ENCODE measurements at places on chromosomes 16 and 17.

DNA sequence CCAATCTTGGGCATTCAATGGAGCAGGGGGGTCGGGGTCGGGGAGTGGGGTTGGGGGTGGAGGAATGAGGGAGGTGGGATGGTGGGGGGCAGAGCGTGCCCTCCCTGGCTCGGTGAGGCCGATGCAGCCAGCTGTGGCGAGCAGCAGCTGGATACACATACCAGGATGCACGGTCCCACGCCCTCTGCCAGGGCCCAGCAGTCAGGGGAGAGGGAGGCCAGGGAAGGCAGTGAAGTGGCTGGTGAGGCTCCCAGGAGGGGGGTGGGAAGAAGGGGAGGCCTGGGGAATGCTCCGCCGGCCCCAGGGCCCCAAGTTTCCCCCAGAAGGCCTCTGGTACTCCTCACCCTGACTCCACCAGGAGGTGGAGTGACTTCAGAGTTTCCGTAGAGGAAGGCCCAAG, 77.6 kb upstream of the LHX1 start:
- DNase-seq = no peak

DNA sequence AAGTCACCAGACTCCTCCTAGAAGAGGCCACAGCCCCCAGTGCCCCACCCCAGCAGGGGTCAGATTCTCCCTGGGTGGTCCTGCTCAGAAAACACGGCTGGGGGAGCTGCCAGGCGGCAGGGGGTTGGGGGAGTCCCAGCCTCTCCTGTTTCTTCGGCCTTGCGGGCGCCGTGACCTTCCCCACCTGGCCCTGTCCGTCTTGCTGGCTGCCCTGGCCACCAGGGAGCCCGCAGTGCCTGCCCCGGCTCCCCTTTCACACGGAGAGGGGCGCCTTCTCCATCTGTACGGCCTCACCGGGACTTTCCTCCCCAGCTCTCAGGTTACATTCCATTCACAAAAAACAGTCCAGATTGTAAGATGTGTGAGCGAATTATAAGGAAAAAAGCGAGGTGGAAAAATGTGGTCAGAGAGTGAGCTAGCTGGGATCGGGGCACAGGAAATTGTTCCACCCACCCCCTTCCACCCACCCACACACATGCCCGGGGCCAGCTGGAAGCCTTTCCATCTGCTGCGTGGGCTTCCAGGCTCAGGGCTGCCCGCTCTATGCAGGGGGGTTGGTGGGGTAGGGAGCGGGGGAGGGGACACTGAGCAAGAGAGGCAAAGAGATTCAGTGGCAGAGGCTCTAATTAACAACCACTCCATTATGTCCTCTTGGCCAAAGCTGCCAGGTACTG, 14.6 kb upstream of the CIBAR2 start:
- peak; percentile 23 for DNase-seq

DNA sequence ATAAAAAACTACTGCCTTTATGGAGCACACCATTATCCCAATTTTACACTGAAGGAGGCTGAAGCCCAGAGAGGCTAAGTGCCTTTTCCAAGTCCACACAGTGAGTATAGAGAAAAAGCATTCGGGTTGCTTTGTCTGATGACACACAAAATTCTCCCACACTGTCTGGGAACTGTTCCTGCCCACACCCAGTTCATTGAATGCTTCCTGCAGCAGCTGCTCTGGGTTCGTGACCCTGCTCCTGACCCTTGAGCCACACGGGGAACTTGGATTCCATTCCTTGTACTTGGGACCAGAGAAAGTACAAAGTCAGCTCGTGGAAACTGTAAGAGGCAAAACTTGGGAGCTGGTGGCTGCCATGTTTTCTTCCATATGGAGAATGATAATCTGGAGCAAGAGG, 57.9 kb downstream of the AKAP1 start:
- peak; percentile 10 for DNase-seq

DNA sequence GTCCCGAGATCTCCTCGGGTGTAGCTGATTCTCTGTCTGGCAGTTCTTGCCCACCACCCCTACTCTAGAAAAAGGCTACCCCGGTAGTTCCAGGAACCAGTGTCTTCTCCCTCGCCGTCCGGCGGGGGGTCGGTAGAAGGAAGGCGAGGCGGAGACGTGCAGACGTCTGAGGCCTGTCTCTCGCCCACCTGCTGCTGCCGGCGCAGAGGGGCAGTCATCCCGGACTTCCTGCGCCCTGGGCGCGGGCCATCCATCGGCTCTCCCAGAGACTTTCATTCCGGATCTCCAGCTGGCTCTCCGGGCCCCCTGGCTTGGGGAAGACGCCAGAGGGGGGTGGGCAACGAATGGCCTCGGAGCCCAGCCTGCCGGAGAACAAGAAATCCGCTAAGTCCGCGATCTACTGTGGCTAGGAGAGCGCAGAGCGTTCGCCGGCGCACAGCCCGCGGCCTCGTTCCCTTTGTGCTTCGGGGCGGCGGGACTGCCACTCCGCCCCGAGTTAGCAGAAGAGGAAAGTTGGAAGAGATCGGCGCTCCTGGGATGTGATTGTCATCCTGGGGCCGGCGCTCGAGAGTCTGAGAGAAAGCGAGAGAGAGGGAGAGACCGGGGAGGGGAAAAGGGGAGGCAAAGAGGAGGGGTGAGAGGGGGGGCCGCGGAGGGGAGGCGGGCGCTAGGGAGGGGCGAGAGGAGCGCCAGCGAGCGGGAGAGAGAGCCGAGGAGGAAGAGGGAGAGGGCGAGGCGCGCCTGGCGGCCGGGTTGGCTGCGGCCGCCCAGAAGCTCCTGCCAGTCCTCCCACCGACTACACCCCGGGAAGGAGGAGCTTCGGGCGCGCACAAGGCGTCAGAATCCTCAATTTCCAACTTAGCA, at the start of gene IRX5:
TSS of gene IRX5 (plus strand) at position 861 of the 864 bp plus-strand sequence. CDS start 334 bp downstream, outside the sequence.
- DNase-seq = peak; percentile 52

GRCh38 chr17:27206447-27206846, 87.5 kb upstream of the WSB1 start:
- no peak for DNase-seq

DNA sequence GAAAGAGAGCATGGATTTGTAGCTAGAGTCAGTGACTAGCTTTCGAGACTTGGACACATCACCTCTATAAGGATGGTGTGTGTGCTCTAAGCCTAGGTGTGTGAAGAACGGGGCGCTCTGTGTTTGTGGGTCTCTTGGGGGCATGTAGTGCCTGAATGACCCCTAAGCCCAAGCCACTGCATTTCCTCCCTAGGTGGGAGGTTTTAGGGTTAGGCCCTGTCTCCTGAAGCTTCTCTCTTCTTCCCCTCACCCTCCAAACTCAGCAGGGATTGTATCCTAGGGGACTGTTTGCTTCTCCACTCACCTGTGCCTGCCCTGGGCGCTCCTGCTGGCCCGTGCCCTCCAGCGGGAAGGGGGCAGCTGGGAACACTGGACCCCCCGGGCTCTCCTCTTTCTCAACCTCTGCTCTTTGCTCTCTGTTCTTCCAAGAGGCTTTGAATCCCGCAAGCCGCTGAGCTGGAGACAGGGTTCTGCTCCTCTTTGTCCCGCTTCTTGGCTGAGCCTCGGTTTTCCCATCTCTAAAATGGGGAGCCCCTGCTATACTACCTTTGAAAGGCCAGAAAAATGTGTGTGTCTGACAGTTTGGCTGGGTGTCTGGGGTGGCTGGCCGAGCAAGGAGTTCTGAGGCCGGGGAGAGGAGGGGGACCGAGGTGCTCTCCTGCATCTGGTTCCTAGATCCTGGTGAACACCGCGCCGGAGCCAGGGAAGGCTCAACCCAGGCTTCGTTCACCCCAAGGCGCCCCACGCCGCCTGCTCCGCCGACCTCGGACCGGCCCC, 810 bp downstream of the CYGB start:
- no peak for DNase-seq

DNA sequence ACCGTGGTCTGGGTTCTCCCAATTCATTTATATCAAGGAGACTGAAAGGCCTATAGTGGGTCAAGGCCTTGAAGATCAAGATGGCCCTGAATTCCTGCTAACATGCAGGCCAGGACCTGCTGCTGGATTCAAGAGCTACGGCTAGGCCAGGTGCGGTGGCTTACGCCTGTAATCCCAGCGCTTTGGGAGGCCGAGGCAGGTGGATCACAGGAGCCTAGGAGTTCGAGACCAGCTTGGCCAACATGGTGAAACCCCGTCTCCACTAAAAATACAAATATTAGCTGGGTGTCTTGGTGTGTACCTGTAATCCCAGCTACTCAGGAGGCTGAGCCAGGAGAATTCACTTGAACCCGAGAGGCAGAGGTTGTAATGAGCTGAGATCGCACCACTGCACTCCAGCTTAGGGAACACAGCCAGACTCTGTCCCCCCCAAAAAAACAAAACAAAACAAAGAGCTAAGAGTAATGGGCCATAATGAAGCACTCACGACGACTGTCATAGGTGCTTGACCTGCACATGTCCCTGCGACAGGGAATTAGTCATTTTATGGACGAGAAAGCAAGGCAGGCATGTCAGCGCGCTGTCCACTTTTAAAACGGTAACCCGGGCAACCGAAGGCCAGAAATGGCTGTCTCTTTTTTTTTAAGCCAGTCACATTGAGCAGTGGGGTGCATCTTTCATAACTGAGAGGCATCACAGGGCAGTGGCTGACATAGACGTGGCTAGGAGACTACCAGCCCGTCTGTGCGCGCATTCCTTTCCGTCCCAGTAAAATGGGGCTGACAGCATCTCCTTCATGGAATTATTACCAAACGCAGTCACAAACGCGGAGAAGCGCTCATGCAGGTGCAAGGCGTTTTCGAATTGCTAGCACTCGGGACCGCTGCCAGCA, 1.0 kb upstream of the FBRS start:
- DNase-seq = no peak

GRCh38 chr17:64095144-64095882, 34.6 kb downstream of the ERN1 start:
- DNase-seq = no peak

- DNase-seq = no peak
Measured at GRCh38 chr16:75580-76501, 2.2 kb upstream of the MPG start.

GRCh38 chr17:48610282-48611211, at the start of gene HOXB7:
TSS of gene HOXB7 (minus strand) at chr17:48611017. CDS start at chr17:48610918, 99 bp downstream.
- no peak for DNase-seq

GRCh38 chr16:26531290-26531730, 535.4 kb upstream of the C16orf82 start:
- no peak for DNase-seq

- DNase-seq = peak; percentile 68
Measured at GRCh38 chr16:89505204-89506112, 2.7 kb upstream of the SPG7 start.

DNA sequence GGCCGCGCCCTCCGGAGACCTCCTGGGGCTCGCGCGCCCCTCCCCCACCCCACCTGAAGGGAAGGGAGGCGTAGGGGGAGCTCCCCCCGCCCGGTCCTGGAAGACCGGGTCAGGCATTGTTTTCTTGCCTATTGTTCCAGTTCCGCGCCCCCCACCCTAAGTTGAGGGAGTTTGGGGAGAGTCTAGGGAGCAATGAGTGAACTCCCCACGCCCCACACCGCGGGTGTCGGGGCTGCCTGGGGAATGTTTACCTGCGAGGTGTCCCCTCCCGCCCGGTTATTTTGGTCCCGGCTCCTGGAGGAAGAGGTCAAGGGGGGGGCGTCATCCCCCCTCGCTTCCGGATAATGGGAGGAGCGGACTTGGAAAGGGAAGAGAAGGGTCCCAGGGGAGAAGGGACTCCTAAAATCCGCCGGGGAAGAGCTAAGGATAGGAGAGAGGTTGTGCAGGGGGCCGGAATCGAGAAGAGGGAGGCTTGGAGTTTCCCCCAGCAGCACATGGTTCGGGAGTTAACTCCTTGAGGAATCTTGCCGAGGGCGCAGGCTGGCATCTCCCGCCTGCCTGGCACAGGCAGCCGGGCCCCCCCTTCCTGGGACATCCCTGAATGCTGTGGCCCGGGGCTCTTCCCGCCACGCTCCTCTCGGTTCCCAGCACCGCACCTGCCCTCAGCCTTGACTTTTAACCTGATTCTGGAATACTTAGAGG, 881 bp downstream of the MLLT6 start:
- DNase-seq = no peak

DNA sequence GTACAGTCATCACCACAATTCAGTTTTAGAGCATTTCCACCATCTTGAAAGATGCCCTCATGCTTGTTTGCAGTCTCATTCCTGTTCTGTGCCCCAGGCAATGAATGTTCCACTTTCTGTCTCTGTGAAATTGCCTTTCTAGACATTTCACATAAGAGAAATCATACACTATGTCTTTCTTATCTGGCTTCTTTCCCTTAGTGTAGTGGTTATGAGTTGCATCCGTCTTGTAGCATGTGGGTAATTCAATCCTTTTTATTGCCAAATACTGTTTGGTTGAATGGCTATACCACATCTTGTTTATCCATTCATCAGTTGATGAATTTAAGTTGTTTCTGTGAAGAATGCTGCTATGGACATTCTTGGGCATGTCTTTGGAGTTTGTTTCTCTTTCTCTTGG, 132.5 kb upstream of the PLCG2 start:
- no peak for DNase-seq

Data from epithelial cell of proximal tubule (primary cell).